ENCODE measurements at places on chromosomes 5 and 9.
A peak's percentile ranks its signal among the peaks of the same experiment; 100 is the strongest.

GRCh38 chr5:14842117-14842516, 29.5 kb downstream of the ANKH start:
- H3K27me3 ChIP-seq = no peaks in the 10 kb centered on the region
- no peaks in the 10 kb centered on the region for H3K36me3 ChIP-seq
- H3K4me3 ChIP-seq = no peak overlapping the region
- DNase-seq = no peak
- no peaks in the 10 kb centered on the region for H3K4me1 ChIP-seq

DNA sequence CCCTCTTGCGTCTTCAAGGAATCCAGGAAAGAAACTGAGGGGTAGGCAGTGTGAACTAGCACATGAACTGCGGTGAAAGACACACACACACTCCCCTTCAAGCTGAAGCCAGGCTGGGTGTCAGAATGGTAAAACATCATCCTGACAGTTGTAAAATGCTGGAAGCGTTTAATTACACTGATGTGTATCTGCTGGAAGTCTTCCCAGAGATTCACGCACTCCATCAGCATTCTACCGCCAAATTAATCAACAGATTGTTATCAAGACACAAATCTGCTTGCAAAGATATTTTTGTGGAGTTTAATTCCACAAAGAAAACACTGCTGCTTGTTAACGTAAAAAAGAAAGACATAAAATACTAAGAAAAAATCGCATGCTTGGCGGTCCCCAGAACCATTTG, 241.0 kb upstream of the NFIL3 start:
- no peak overlapping the region for H3K27ac ChIP-seq
- no peak overlapping the region for H3K4me3 ChIP-seq
- H3K36me3 ChIP-seq = no peaks in the 10 kb centered on the region
- no peaks in the 10 kb centered on the region for H3K4me1 ChIP-seq
- H3K27me3 ChIP-seq = peaks cover 2% of the 10 kb centered on the region

DNA sequence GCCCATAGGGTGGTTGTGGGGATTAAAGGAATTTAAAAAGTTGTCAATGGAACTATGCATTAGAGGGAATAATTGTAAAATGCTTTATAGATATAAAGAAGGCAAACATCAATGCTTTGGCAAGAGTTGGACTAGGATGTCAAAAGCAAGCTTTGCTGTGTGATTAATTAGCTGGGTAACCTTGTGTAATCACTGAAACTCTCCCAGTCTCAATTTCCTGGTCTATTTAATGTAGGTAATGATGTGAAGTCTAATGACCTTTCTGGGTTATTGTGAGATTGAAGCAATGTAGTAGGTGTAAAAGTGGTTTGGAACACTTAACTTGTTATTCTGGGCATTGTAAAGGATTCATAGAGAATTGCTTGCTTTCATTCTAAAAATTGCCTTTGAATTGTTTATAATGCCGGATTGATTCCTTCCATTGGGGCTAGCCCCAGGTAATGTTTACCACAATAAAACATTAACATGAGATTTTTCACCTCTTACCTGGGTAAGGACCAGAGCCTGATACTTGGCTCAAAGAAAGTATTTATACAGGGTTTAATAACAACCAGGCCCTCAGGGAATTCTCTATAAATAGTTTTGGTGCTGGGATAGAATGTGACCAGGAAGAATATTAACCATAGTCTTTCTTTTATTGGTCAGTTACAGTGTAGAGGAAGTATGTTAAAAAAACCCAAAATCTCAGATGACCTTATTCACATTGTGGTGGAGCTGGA, 30.0 kb upstream of the CLINT1 start:
- no peaks in the 10 kb centered on the region for H3K27me3 ChIP-seq
- peak overlapping the region; percentile 49 for H3K27ac ChIP-seq
- no peak for DNase-seq
- peaks cover 3% of the 10 kb centered on the region for H3K4me1 ChIP-seq
- H3K4me3 ChIP-seq = no peak overlapping the region
- no peaks in the 10 kb centered on the region for H3K36me3 ChIP-seq

DNA sequence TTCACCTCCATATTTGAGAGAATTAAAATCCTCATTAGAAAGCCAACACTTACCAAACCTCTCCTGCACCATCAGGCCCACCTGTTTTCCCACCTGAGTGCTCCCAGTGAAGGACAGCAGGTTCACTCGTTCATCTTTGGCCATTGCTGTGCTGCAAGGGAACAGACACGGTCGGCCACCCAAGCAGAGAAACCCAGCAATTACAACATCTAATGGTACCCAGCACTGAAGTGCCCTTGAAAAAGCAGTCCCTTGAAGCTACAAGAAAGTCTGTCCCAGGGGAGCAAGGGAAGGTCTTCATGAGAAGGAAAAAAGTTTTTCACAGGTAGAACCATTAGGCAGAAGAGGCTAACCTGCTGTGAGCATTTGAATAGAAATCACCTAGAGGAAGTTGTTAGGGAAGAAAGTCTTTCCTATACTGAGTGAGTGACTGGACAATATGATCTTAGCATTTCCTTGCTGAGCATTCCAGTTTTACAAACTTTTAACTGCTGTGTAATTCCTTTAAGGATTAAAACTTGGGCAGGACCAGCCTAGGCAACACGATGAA, 26.7 kb downstream of the ALDH7A1 start:
- no peaks in the 10 kb centered on the region for H3K27me3 ChIP-seq
- DNase-seq = no peak
- H3K4me1 ChIP-seq = peaks cover 3% of the 10 kb centered on the region

DNA sequence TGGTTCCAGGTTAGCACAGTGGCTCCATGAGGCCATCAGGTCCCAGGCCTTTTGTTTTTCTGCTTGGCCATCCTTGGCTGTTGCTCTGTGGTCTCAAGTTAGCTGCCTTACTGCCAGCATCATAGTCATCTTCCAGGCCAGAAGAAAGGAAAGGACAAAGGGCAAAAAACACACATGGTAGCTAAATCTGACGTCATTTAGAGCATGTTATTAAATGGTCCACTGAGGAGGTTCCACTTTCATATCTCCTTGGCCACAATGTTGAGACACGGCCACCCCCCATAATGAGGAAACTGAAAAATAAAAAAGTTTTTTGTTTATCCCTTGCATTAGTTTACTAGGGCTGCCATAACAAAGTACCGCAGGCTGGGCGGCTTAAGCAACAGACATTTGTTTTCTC, 106.4 kb upstream of the NIPBL start:
- no peaks in the 10 kb centered on the region for H3K36me3 ChIP-seq
- no peak overlapping the region for H3K27ac ChIP-seq
- DNase-seq = no peak
- H3K27me3 ChIP-seq = no peaks in the 10 kb centered on the region

DNA sequence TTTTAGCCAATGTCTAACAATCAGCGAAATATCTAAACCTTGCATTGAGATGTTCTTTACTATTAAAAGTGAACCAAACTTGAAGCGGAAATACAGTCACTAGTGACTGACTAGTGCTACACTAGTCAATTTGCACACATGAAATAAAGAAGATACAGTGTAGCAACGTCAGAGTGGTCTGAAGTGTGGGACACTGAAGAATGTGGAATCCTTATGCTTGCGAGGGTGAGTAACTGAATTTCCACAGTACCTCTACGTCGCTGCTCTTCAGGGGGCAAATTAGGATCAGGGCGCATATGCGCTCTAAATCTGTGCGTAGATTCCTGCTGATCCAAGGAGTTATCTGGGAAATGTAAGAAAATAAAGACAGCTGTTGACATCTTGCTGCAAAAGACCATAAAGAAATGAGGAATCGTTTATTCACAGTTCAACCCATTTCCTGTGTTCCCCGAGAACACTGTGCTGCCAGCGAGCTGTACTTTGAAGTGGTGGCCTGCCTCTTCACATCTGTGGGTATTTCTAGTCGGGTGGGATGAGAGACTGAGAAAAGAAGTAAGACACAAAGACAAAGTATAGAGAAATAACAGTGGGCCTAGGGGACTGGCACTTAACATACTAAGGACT, 39.8 kb upstream of the FLT4 start:
- no peak overlapping the region for H3K27ac ChIP-seq
- no peaks in the 10 kb centered on the region for H3K27me3 ChIP-seq
- H3K36me3 ChIP-seq = no peaks in the 10 kb centered on the region

- H3K27ac ChIP-seq = no peak overlapping the region
- no peak for DNase-seq
- H3K4me3 ChIP-seq = no peak overlapping the region
- no peaks in the 10 kb centered on the region for H3K36me3 ChIP-seq
- H3K27me3 ChIP-seq = no peaks in the 10 kb centered on the region
- H3K4me1 ChIP-seq = no peaks in the 10 kb centered on the region
Measured at GRCh38 chr9:76232861-76233489, 161.3 kb downstream of the RFK start.

DNA sequence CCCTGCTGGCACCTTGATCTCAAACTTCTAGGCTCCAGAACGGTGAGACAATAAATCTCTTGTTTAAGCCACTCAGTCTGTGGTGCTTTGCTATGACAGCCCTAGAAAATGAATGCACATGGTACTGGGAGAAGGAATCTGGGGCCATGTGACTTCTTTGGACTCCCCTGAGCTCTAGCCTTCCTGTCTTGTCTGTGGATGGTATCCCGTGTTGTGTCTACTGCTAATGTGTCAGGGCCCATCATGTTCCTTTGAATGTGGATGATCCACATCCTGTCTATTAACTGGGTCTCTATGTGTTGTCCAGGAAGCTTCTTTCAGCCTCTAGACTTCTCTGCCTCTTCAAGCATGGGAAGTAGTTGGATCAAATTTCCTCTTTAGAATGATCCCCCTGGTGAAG, 25.1 kb downstream of the IL7R start:
- no peak overlapping the region for H3K27ac ChIP-seq
- no peaks in the 10 kb centered on the region for H3K27me3 ChIP-seq
- H3K4me1 ChIP-seq = no peaks in the 10 kb centered on the region
- no peak overlapping the region for H3K4me3 ChIP-seq

DNA sequence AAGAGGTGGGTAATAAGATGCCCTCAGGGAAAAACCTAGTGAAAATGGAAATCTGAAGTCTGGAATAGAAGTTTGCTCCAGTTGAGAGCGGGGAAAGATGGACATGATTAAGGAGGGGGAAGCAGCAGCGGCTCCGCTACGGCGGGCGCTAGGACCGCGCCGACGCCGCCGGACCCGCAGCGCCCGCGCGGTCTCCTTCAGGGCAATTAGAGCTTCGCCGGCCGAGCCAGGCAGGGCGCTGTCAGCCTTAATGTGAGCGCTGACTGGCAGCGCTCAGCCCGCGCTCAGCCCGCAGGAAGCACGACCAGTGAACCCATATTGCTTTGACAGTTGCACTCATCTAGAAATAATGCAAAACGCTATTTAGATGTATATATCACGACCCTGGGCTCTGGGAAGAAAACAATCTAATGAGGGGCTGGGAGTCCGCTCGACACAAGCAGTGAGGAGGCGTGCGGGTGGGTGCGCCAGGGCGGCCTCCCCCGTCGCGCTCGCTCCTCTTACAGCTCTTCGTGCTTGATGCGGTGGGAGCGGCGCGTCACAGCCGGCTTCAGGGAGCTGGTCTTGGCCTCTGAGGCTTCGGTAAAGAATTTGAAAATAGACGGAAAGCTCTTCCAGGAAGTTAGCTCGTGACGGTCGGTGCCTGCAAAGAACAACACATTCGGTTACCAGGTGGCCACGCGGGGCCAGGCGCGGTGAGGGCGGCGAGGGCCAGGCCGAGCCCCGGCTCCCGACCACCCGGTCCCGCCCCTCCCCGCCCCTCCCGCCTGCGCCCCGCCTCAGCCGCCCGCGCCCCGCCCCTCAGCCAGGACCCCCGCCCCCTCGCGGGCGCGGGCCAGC, 37.7 kb downstream of the NR2F1 start:
- no peaks in the 10 kb centered on the region for H3K27me3 ChIP-seq
- H3K4me3 ChIP-seq = peak overlapping the region; percentile 65
- no peaks in the 10 kb centered on the region for H3K4me1 ChIP-seq

GRCh38 chr9:116654059-116654355, 33.1 kb upstream of the TRIM32 start:
- H3K27ac ChIP-seq = no peak overlapping the region
- no peaks in the 10 kb centered on the region for H3K36me3 ChIP-seq
- no peaks in the 10 kb centered on the region for H3K4me1 ChIP-seq
- DNase-seq = no peak

- no peak for DNase-seq
- H3K27ac ChIP-seq = peak overlapping the region; percentile 62
- peaks cover 19% of the 10 kb centered on the region for H3K4me1 ChIP-seq
- H3K27me3 ChIP-seq = no peaks in the 10 kb centered on the region
- H3K4me3 ChIP-seq = no peak overlapping the region
Measured at GRCh38 chr9:99357575-99357974, 135.5 kb downstream of the SEC61B start.

- no peak overlapping the region for H3K4me3 ChIP-seq
- H3K27ac ChIP-seq = no peak overlapping the region
- H3K36me3 ChIP-seq = no peaks in the 10 kb centered on the region
- H3K4me1 ChIP-seq = peaks cover 8% of the 10 kb centered on the region
Measured at GRCh38 chr5:14199902-14200301, 56.8 kb downstream of the TRIO start.

GRCh38 chr5:56814361-56814962, 887 bp upstream of the MAP3K1 start:
- peak overlapping the region; percentile 70 for H3K4me3 ChIP-seq
- peak overlapping the region; percentile 94 for H3K27ac ChIP-seq
- peak; percentile 51 for DNase-seq
- H3K36me3 ChIP-seq = no peaks in the 10 kb centered on the region
- H3K27me3 ChIP-seq = no peaks in the 10 kb centered on the region
- H3K4me1 ChIP-seq = peaks cover 9% of the 10 kb centered on the region

DNA sequence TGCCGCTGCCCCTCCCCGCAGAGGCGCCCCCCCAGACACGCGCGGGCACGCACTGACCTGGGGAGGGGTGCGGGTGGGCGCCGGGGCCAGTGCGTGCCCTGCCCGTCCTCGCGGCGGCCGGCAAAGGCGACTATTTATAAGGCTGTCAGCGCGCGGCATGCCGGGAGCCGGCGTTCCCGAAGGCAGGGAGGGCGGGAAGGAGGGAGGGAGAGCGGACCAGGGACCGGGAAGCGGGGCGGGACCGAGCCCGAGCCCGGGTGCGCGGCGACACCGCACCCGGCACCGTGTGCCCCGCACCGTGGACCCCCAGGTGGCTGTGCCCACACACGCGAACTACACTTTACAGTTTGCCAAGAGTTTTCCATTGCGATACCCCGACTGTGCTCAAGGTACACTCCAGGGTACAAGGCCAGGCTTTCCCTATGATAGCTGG, at the start of gene AK1:
AK1 (minus strand) TSS at position 110 of the 433 bp plus-strand sequence. CDS start 3,058 bp downstream, outside the sequence.
- peak within 1 kb of the TSS; percentile 35 for H3K27ac ChIP-seq
- H3K36me3 ChIP-seq = no peaks in the 10 kb centered on the region
- H3K4me1 ChIP-seq = peaks cover 16% of the 10 kb centered on the region
- peak within 1 kb of the TSS; percentile 71 for H3K4me3 ChIP-seq
- no peaks in the 10 kb centered on the region for H3K27me3 ChIP-seq

GRCh38 chr5:124641154-124641792, 105.2 kb downstream of the ZNF608 start:
- no peak overlapping the region for H3K4me3 ChIP-seq
- H3K27ac ChIP-seq = peak overlapping the region; percentile 49
- H3K4me1 ChIP-seq = peaks cover 23% of the 10 kb centered on the region
- H3K36me3 ChIP-seq = no peaks in the 10 kb centered on the region
- no peaks in the 10 kb centered on the region for H3K27me3 ChIP-seq

DNA sequence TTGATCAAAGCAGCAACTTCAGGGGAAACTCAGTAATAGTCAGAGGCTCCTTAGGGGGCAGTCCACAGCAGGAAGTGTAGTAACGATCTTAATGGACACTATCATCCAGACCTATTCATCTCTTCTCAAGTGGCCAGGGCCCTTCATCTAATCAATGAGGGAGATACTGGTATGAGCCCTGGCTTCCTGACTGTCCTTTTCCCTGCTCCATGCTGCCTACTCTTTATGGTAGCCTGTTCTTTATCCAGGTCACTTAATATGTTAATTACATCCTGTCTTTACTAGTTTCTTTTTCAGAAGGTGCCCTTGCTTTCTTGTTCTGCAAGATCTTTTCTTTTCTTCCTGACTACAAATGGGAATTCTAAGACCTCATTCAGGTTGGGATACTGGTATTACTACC, 197.1 kb downstream of the CAVIN4 start:
- no peak overlapping the region for H3K4me3 ChIP-seq
- H3K27me3 ChIP-seq = no peaks in the 10 kb centered on the region
- H3K4me1 ChIP-seq = no peaks in the 10 kb centered on the region
- DNase-seq = no peak
- H3K27ac ChIP-seq = no peak overlapping the region
